Endodermal cell (in vitro differentiated cells): ENCODE measurements at places on chromosomes 5 and 9.

GRCh38 chr9:14747111-14747510 is 24.6 kb upstream of the CER1 start:
- no peak for DNase-seq

GRCh38 chr5:7473668-7474215 is 77.8 kb downstream of the ADCY2 start:
- DNase-seq, result peak; percentile 85

DNA sequence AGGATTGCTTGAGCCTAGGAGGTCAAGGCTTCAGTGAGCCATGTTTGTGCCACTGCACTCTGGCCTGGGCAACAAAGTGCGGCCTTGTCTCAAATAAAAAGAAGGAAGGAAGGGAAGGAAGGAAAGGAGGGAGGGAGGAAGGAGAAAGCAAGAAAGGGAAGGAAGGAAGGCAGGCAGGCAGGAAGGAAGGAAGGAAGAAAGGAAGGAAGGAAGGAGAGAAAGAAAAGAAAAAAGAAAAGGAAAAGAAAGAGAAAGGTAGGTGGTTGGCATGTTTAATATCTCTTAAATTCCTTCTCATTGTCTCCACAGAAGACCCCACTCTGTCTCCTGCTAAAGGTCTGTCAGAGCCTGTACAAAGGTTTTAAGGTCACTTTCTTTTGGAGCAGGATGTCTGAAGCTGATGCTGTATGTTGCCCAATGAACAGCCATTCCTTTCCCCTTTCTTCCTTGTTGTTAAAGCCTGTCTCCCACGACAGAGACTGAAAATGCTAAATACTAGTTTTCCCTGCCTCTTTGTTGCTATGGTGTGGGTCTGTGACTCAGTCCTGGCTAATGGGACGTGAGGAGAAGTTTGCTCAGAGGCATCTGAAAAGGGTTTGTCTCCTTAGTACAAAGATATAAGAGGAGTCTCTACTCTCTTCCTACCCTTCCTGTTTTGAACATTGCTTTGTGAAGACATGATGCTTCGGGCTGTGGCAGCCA is 213.3 kb downstream of the PCSK1 start:
- DNase-seq, result no peak

DNA sequence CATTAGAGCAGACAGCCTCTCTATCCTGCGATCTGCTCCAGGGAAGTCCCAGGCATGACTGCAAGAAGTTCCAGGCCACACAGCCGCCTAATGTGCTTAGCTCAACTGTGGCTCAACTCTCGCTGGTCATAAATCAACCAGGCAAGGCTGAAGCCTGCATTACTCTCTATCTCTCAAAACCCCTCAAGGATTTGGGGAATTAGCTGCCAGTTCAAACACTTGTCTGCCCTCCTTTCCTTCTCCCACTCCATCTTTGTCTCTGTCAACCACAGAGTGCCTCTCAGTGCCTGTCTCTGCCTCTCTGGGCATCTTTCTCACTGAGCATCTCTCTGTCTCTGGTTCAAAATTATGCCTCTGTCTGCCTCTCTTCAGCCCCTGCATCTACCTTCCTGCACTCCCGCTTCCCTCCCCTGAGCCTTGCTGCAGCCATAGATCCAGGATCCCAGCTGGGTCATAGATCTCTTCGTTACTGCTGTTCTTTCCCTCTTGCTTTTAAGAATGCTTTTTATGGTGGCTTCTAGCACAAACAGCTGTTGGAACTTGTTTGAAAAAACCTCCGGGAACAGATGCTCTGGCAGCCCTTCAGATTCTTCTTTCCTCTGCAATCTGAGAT is 27.9 kb upstream of the GALNT10 start:
- peak; percentile 45 for DNase-seq

- no peak for DNase-seq
These were observed 197.0 kb downstream of the PCSK1 start for GRCh38 chr5:96236051-96236450.

DNA sequence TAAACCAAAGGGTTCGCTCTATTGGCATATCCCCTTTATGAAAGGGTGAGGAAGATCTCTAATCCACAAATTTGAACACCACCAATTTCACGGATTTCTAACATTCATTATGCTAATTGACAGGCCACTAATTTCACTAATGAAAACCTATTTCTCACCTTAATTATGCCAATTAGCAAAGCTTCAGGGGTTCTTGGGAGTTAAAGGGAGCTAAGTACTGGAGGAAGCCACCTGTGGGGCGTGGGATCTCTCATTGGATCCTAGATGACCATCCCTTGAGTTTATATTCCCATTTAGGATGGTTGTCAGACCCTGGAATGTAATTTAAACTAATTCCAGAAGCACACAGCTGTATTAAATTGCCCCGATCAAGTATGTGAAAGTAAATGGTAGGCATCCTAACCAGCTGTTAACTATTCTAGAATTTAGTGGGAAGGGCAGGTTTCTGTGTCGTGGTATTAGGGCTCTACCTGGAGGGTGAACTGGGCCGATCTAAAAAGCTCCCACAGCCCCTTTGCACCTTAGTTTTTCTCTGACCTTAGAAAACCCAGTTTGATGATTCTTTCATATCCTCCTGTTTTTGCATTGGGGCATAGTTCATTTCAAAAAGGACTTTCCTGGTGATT is 77.1 kb downstream of the C9orf152 start:
- DNase-seq, result peak; percentile 64

DNA sequence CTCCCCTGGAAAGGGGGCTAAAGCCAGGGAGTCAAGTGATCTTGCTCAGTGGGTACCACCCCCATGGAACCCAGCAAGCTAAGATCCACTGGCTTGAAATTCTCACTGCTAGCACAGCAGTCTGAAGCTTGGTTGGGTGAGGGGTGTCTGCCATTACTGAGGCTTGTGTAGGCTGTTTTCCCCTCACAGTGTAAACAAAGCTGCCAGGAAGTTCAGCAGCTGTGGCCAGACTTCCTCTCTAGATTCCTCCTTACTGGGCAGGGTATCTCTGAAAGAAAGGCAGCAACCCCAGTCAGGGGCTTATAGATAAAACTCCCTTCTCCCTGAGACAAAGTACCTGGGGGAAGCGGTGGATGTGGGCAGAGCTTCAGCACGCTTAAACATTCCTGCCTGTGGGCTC is 17.1 kb upstream of the EPB41L4A start:
- DNase-seq, result no peak

DNA sequence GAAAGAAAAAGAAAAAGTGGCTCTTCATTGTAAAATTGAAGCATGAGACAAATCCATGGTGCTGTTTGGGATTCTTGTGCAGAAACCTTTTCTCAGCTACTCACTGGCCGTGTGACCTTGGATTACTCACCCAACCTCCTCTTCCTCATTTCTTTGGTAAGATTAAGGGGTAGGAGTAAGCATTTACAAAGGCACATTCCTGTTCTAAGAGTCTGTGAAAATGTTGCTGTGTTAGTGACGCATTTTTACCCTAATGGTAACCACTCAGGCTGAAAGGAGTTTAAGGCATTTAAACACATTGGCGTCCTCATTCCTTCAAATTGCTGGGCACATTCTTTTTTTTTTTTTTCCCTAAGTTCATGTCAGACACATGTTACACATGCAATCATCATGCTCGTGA is 4.3 kb downstream of the RAI14 start:
- DNase-seq, result no peak

- DNase-seq, result no peak
These were observed 86.1 kb upstream of the NFIB start for GRCh38 chr9:14399756-14400657.

DNA sequence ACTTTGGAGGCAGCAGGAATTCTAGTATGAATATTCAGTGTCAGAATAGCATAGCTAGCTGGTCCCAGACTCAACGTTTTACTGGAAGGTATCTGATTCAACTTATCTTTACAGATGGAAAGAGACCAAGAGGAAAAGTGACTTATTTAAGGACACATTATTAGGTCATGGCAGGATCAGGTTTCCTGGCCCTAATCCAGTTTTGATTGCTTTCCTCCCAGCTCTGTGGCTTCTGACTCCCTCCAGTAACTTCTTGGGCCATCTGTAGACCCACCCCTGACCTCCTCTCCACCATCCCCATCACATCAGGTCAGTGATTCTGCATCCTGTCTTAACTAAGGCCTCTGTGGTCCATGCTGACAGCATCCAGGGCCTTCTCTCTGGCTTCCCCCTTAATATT is 38.4 kb downstream of the SH3TC2 start:
- DNase-seq, result no peak

- peak; percentile 49 for DNase-seq
These were observed 1018.4 kb upstream of the ARRDC3 start for GRCh38 chr5:92401492-92401891.

DNA sequence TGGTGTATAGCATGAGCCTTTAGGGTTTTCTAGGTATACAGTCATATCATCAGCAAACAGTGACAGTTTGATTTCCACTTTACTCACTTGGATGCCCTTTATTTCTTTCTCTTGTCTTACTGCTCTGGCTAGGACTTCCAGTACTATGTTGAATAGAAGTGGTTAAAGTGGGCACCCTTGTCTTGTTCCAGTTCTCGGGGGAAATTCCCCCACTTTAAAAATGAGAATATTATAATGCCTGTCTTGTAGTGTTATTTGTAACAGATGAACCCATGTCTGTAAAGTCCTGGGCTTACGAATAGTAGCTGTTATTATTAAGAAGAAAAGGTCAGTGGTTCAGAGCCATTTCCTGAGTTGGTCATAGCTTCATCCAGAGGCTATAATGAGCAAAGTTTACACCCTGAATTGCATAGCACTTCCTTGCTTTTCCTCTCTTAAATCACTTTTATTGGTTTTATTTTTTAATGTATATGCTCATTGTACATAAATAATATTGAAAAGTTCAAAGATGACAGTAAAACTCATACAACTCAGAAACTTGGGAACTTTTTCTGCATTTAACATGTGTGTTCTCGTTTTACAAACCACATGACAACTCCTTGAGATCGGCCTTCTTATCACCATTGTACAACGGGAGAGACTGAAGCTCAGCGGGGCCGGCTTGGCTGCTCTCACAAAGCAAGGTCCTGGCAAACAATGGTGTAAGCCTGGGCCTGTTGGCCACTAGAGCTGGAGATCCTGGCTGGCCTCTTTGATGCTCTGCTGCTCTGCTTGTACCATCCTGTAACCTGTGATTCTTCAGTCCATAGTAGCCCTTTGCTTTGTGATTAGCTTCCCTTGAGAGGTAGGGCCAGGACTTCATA is 85.2 kb downstream of the CYFIP2 start:
- DNase-seq, result no peak

DNA sequence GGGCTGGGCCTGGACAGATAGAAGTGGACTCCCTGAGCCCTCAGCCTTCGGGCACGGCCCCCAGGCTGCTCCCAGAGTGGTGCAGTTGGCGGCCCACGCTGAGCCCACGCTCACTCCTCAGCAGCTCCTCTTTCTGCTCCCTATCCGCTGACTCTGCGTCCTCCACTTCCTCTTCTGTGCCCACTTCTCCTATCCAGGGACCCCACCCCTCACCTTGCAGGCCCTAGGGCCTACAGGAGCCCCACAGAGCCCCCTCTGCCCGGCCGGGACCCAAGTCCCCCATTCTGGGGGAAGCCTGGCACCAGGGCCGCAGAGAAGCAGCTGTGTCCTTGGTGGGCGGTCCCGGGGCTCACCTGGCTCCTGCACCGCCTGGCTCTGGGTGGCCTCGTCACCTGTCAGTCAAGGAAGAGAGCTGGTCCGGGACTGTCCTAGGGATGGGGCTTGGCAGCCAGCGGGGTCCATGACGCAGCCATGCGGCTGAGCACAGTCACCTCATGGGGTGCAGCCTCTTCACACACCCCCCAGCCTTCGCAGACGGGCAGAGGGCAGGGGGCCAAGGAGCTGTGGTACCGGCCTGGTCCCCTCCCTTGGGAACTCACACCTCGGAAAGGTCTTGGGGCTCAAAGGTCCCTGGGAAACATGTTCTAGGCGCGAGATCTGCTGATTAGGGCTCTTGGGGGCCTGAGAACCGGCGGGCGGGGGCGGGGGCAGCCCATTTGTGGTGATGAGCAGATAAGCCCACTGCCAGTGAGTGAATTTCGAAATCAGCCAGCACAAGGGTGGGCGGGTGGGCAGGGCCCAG is 5.4 kb upstream of the NRARP start:
- DNase-seq, result peak; percentile 91

GRCh38 chr9:104740621-104741020 is 6.9 kb upstream of the NIPSNAP3A start:
- no peak for DNase-seq

- DNase-seq, result no peak
These were observed 1090.4 kb upstream of the CDH6 start for GRCh38 chr5:30103052-30103451.

DNA sequence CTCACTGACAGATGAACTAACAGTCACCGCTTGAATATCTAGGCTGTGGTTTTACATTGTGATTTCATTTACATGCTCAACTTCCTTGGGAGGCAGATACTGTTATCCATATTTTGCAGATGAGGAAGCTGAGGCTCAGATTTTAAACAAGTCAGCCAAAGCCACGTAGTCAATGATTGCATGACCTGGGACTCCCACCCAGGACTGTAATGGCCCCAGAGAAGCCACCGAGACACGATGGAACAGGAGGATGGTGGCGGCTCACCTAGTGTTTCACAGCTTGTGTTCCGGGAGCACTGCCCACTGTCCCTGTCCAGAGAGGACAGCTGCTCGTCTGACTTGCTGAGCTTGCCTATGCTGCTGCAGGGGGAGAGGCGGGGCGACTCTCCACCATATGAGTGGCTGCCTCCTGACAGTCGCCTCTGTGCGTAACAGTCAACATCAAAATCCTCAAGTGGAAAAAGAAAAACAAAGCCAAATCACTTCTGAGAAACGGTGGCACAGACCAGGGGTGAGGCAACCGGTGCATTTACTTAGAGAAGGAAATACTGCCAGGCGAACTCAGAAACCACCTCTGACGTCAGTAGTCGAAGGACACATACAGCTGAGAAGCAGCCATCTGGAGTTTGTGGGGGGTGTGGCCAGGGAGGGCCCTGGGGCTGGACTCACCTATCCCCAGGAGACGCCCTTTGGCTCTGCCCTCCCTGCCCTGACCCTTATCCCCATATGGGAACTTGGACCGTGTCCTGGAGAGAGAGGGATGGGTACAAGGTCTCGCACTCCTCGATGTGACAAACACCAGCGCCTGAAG is 82.5 kb downstream of the PRRT1B start:
- no peak for DNase-seq

GRCh38 chr5:11182441-11183080 is 421.5 kb upstream of the DAP start:
- peak; percentile 62 for DNase-seq

- DNase-seq, result no peak
These were observed 393.8 kb upstream of the ZNF608 start for GRCh38 chr5:125140220-125140619.

- DNase-seq, result peak; percentile 46
These were observed 3.9 kb downstream of the RGS14 start for GRCh38 chr5:177361418-177362291.

DNA sequence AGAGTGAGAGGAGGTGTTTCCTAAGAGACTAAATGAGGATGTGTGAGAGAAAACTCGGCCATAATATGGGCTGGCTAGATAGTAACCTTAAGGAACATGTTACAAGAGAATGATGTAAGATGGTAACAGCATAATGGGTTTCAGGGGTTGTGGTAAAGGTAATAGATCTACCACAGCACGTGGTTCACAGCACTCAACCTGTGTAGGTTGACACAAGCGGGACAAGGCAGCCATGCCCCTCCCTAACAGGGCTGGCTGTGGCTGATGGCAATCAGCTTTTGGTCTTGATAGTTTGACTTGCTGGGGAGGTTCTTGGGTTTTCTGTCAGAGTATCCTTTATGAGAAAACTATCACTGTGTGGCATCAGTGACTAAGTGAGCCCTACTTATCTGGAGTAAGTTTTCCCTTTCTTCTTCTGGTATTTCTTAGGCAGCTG is 138.6 kb downstream of the TRIO start:
- DNase-seq, result no peak

- DNase-seq, result no peak
These were observed 232.2 kb downstream of the PDE4D start for GRCh38 chr5:59661311-59661710.
